CD4-positive, alpha-beta T cell treated with Interleukin-4 for 1 hour (primary cell): ENCODE measurements at places on chromosomes 5 and 9.

GRCh38 chr5:158837908-158838307 is 261.8 kb downstream of the EBF1 start:
- no peak for DNase-seq

DNA sequence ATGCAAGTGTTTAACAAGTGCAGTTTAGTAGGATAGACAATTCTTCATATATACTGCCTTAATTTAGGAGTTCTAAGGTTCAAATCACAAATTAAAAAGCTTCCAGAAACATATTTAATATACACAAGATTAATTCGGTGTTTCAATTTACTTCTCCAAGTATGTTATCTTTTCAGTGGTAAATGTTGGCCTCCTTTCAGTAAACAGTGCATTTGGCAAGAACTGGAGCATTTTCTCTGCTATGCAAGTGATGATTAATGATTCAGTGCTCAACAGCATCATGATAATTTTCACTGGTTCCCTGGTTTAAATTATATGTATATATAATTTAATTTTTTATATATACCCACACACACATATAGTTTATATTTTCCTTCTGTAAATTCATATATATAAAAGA is 541.7 kb downstream of the EFNA5 start:
- no peak for DNase-seq

- DNase-seq = no peak
Observed at GRCh38 chr5:181203093-181203711, 1.8 kb downstream of the TRIM7 start.

DNA sequence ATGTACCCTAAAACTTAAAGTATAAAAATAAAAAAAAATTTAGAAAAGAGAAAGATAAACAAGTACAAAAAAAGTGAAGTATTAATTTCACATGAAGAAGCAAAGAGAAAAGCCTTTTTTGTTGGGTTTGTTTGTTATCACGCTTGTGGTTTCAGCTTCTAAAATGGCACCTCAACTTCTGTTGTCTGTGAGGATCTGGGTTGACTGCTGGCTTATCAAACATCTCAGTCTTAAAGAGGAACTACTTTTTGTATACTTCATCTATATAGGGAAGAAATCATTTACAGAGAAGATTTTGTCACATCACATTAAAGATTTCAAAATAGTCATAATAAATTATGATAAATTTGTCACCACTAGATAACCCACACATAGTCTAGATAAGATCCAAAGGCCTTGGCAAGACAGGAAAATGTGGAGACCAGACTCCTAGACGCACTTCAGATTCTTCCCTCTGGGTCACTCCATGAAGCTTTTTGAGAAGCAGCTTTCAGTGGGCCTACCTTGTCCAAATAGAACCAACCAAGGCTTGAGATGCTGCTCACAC is 8.8 kb upstream of the ADGRV1 start:
- DNase-seq = no peak

GRCh38 chr5:99355881-99356280 is 427.1 kb upstream of the CHD1 start:
- no peak for DNase-seq

DNA sequence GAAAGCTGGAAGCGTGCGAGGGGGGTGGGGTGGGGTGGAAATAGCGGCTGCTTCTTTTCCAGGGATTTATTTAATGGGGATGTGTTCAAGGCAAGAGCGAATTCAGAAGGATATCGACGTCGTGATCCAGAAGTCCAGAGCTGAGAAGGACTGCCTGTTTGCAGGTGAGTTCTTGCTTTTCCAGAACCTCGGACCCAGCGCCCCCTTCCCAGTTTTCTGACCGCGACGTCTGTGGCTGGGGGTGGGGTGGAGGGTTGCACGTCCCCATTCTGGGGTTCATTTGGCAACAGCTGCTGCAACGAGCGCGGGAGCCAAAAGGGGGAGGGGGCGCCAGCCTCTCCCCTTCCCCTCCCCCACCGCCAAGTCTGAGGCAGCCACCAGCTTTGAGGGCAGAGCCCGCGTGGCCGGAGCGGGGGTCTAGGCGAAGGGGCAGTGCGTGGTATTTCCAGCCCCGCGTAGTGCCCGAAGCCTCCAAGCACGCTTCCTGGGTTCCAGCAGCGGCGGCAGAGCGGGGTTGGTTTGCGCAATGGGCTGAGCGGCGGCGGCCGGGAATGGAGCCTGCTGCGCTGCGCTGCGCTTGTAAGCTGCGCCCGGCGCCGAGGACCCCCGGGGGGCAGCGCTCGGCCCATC is 701 bp downstream of the PARP8 start:
- DNase-seq = peak; percentile 58

DNA sequence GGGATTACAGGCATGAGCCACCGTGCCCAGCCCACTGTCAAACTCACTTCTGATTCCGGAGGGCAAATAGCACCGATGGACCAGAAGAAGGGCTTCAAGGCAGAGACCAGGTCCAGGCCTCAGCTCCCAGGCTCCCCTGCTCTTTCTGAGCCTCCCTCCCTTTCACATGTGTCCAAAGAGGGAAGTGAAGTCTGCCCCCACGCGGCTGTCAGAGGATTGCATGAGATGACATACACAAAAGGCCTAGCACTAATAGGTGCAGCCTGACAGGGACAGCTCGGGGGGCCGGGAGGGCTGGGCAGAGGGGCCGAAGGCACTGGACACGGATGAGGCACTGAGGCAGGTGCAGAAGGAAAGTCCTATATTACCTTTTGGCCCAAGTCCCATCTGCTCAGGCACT is 16.1 kb downstream of the FBP1 start:
- peak; percentile 20 for DNase-seq

DNA sequence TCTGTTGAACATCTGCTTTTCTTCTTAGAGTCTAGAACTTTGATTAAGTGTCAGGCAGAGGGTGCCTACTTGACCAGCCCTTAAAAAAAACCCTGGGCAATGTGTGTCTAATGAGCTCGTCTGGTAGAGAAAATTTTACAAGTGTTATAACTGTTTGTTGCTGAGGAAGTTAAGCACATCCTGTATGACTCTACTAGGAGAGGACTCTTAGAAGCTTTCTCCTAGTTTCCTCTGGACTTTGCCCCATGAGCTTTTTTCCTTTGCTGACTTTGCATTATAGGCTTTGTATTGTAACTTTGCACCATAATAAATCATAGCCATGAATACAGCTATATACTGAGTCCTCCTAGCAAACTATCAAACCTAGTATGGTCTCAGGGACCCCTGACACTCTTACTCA is 39.4 kb downstream of the GNG10 start:
- DNase-seq = no peak

DNA sequence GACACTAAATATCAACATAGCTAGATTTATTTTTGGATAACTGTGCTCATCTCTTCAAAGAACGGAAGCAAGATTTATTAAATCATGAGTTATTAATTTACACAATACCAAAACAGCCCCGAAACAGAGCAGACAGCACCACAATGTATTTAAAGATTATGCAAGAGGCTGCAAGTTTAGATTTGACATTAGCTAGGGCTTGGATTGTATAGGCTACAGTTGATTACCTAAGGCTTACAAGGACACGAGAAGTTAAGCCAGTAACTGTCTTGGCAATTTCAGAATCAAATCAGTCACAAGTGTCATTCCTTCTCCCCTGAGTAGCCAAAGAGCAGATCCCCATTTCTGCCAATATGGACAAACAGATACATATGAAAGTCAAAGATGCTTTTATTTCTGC is 152.6 kb downstream of the MED27 start:
- DNase-seq = no peak

DNA sequence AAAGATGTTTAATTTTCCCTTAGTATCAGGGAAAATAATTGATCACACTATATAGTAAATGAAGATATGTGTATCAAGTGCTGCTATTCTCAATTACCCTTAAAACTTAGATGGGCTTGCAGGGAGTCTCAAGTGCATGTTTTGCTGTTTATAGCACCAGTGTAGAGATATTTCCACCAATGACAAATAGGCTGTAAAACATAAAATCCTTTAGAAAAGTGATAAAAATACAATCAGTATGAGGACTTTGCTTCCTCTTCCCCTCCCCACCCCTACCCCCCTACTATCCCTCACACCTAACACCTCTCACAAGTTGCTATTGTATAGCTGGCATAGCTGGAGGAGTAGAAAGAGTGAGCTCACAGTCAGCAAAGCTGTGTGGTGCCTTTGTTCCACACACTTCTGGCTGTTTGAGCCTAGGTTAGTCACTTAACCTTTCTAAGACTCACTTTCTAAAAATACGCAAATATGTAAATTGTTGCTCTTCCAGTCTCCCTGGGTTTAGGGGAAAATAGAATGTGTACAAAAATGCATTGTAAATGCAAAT is 93.1 kb downstream of the PDE4D start:
- no peak for DNase-seq

GRCh38 chr5:124935065-124935464 is 188.6 kb upstream of the ZNF608 start:
- peak; percentile 13 for DNase-seq

- no peak for DNase-seq
Observed at GRCh38 chr5:175900157-175900556, 28.8 kb downstream of the CPLX2 start.

DNA sequence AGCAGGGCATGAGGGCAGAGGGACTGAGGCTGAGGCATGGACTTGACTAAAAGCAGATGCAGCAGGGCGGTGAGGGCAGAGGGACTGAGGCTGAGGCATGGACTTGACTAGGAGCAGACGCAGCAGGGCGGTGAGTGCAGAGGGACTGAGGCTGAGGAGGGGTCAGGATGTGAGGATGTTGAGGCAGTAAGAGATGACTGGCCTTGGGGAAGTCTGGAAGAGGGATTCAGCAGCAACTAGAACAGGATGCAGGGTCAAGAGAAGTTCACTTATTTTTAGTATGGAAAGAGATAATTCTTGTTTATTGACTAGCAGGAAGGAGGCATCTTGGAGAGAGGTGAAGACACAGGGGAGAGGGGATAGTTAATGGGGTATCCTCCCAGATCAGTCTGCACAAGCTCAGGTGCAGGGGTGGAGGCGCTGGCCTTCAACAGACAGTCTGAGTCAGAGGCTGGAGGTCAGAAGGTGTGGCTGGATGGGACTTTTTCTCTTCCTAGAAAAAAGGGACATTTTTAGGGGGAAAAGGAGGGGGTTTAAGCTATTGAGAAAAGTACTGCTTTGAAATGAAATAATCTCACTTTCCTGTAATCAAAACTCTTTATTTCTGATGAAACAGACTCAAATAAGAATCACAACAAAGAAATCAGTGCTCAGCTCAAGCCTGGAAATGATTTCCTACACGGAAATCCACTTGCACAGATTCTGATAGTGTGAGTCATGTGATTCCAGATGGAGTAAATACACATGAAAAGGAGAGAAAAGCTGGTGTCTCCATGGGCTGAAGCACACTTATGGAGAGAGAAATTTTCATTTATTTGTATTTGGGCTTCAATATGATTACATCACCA is 130.9 kb downstream of the PALM2AKAP2 start:
- DNase-seq = no peak

- DNase-seq = no peak
Observed at GRCh38 chr5:891117-891836, 1.3 kb downstream of the BRD9 start.

DNA sequence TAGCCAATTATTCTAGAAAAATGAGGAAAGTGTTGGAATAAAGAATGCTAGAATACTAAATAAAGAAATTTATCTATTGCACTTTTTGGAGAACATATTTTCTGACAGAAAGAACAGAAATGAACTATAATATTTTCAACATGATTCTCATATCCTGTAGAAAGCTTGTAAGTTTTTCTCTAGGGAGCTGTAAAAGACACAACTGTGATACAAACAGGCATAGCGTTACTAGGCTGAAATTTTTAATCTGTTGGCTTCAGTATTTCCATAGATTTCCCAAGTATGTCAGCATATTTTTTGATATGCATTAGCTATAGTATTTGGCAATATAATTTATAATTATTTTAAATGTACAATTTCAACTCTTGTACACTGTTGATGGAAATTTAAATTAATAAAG is 31.3 kb downstream of the ANXA1 start:
- no peak for DNase-seq

DNA sequence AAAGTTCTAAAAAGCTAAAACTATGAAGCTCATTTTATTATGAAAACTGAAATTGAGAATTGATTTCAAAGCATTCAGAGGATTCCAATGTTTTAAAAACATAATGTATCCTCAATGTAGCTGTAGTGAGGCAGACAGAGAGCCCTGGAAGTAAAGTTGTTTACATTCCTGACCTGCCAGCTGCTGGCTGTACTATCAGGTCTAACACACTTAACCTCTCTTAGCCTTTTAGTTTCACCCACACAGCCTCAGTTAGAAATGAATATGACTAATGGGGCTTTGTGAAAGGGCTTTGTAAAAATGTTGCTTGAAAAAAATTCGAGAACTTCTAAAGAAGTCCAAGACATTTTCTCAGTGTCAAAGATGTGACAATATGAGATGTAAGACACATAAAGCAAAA is 122.6 kb downstream of the FBXL17 start:
- DNase-seq = no peak

DNA sequence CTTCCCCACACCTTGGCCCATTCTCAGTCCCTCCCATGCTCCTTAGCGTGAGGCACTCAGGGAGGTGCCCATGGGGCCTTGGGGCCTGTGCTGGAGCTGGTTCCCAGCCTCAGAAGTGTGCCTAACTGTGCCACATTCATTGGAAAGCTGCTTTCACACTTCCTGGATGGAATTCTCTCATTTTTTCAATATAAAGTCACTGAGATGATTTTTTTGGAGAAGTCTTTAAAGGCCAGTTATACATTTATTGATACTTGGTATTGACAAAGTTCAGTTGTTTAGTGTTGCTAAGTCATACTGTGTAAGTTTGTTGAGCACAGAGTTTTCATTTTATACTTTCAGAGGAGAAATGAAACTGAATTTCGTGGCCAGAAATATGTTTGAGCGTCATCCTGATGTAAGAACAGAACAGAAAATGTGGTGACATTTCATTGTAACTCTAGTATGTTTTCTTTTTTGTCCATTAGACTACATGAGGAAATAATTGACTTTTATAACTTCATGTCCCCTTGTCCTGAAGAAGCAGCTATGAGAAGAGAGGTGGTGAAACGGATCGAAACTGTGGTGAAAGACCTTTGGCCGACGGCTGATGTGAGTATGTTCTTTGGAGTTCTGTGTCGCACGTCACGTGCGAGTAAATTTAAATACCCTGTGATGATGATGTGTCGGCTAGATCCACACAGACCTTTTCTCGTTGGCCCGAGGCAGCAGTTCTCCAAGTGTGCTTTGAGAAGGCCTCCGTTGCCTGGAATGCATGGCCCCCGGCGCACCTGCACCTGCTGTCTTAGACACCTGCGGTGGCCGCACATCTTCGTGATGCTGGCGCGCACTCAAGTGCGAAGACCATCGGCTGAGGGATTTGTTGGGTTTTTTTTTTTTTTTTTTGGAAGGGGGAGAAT is 24.1 kb downstream of the TENT4A start:
- no peak for DNase-seq

GRCh38 chr9:107571148-107571547 is 81.6 kb upstream of the KLF4 start:
- DNase-seq = no peak

DNA sequence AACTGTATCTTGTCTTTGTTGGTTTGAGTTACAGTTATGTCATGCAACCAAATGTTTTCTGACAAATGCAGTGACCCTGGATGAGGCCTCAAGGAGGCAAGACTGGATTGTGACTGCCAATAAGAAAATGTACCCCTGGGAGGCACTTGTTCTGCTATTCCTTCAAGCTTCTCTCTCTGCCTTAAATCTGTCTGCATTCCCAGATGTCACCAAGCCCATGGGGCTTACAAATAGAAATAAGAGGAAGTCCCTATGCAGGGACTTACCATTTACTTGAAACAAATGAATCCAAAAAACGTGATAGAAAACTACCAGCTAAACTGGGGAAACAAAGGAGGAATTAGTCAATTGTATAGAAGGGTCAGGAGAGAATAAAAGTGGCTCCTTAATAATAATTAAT is 8.2 kb upstream of the PARP8 start:
- no peak for DNase-seq

- no peak for DNase-seq
Observed at GRCh38 chr5:112491257-112491656, 72.2 kb upstream of the EPB41L4A start.

GRCh38 chr5:35247648-35248034 is 17.4 kb upstream of the PRLR start:
- DNase-seq = no peak
